ENCODE measurements at places on chromosomes 16 and 17. TPM values are rescaled to one million over a fixed set of nuclear protein-coding genes. Genes with fewer than 3 reads are reported as not detected.

Gene DNAAF8
- 0.55 TPM for total RNA-seq

Gene SCGB1C2
- not detected for total RNA-seq

Gene PKMYT1
- 86.7 TPM for total RNA-seq

Gene TMEM132E
- total RNA-seq: not detected

Gene PSMD11
- 72.6 TPM for total RNA-seq

Gene MT1E
- total RNA-seq: 18.8 TPM

Gene MNT
- 8.1 TPM for total RNA-seq

Gene OTOP3
- 0.08 TPM for total RNA-seq

Gene NFAT5
- total RNA-seq: 5.9 TPM

Gene EFCAB5
- total RNA-seq: not detected

Gene NFATC3
- total RNA-seq: 8.4 TPM

Gene LGALS9B
- 0.78 TPM for total RNA-seq

Gene AGRP
- not detected for total RNA-seq

Gene OR1F1
- not detected for total RNA-seq

Measured in hair follicular keratinocyte (primary cell).